ENCODE measurements at places on chromosomes 7 and 10.

GRCh38 chr10:96586419-96587263, at the start of gene TM9SF3:
TSS of gene TM9SF3 (minus strand) at chr10:96587012. CDS start at chr10:96586835, 177 bp downstream.
- peak; percentile 90 for DNase-seq

DNA sequence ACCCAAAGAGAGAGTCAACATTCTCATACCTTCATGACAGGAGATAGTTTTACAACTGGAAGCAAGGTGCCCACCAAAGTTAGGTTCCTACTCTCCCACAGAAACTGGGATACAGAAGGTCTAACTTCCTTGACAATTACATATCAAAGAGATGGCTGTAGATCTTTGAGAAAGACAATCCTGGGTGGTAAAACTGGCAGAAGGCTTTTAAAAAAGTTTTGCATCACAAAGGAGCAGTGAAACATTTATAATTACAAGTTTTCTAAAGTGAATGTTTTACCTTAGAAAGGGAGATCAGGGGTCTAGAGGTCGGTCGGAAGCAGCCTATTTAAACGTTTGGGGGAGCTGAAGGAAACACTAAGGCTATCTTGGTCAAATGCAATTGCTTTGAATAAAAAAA, 166.6 kb upstream of the STEAP1 start:
- DNase-seq = no peak

- DNase-seq = no peak
Measured at GRCh38 chr7:22548313-22548712, 48.3 kb upstream of the STEAP1B start.

GRCh38 chr10:89600041-89600440, 45.0 kb downstream of the PANK1 start:
- no peak for DNase-seq

DNA sequence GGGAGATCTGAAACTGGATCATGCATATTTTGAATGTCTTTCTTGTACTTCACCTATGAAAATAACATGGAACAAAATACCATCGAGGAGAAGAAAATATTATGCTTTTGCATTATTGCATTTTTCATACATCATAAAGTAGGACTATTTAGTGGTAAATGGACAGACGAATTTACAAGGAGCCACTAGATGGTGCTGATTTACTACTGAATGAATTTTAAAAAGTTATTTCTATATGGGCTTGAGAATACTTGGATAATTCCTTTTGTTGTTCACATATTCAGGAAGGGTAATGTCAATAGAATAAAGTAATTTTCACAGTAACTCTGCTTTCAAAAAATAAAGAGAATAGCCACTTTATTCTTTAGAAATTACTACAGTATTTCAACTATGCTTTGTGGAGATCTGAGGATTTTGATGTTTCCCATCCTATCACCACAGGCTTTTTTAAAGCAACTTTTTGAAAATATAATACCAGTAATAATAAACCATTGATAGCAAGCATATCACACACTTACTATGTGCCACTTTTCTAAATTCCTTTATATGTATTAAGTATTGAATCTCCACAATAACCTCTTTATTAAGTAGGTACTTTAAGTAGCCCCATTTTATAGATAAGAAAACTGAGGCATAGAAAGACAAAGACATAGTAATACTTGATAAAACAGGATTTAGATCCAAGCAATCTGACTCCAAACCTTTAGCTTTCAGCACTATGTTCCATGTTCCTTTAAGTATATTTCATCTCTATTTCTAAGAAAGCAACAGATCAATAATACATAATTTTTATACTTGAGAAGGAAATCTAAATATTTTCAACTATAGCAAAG, 38.6 kb downstream of the NEBL start:
- DNase-seq = no peak

DNA sequence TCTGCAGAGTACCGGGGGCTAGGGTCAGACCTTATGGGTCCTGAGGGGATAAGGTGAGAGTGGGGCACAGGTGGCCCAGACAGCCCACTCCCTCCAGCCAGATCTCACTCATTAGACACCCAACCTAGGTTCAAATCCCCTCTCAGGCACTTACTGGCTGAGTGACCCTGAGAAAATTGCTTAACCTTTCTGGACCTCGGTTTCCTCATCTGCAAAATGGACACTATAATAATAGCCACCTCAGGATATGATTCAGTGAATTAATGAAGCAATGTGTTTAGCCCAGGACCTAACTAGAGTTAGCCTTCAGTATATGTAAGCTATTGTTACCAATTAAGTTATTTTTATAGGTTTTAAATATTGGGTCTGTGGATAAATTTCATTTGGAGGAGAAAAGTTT, 122.6 kb downstream of the RGS10 start:
- DNase-seq = no peak

All from activated T-cell treated with anti-CD3 and anti-CD28 coated beads for 24 hours (primary cell).